Right lung (tissue), 10 donors: ENCODE measurements at places on chromosomes 2 and 18. TPM values are rescaled to one million over a fixed set of nuclear protein-coding genes. Genes with fewer than 3 reads are reported as not detected.

The LINC00305 gene
- polyA plus RNA-seq, result 0.46 TPM

The SLC4A1AP gene
- polyA plus RNA-seq, result 37.0 TPM

The TCF23 gene
- polyA plus RNA-seq, result 0.12 TPM

The CAPN13 gene
- polyA plus RNA-seq, result 1.1 TPM

The TSPYL6 gene
- 0.12 TPM for polyA plus RNA-seq

The GBX2 gene
- not detected for polyA plus RNA-seq

The ANKZF1 gene
- polyA plus RNA-seq, result 58.2 TPM

The COL4A4 gene
- polyA plus RNA-seq, result 8.9 TPM

The ALLC gene
- not detected for polyA plus RNA-seq

GRCh38 chr2:238097201-238097987 lies 2.7 kb upstream of the ESPNL start:
- no peak for DNase-seq

DNA sequence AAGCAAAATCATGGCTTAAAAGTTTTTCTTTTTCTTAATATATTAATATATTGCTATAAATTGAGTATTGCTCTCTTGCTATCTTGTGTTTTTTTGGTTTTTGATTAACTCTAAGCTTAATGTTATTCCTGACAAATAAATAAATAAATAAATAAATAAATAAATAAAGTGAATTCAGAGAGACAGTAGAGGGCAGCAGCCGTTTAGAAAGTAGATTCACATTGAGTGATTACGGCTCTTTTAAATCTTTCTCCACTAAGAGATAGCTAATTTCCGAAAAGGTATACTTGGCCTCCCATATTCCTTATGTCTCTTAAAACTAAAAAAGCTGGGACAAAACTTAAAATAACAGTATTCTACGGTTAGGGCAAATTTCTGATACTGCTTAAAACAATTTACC lies 34.3 kb downstream of the MSH2 start:
- peak; percentile 16 for DNase-seq

- no peak for DNase-seq
These were observed 78.9 kb downstream of the RAB31 start for GRCh38 chr18:9787036-9787435.

- DNase-seq, result no peak
These were observed 462.6 kb downstream of the SLC4A3 start for GRCh38 chr2:220090050-220090449.

DNA sequence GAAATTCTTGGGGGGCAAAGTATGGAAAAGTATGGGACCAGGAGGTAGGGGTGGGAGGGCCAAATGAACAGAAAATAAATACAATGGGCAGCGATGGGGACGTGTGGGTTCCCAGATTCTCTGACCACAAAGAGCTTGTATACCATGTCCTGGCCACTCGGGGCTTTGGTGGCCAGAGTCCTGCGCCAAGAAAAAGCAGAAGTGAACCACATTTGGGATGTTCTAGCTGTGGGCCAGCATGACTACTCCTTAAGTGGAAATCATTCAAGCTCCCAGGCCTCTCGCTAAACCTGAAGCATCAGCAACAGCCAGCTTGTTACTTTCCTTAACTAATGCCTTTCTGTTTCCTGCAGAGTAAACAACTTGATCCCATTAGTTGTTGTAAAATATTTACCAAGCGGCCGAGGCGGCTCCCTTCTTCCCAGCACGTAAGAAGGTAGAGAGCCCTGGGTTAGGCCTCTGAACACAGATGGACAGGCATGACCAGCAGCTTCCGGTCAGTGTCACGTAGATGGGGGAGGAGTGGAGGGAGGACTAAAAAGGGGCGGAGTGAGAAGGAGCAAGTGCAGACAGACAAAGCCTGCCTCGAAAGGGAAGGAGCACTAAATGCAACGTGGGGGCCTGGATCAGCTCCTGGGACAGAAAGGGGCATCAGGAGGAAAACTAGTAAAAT lies 88.2 kb downstream of the GALNT14 start:
- no peak for DNase-seq

- no peak for DNase-seq
These were observed 9.2 kb downstream of the IRS1 start for GRCh38 chr2:226790431-226790830.

GRCh38 chr18:44393406-44393805 lies 287.3 kb upstream of the SETBP1 start:
- DNase-seq, result no peak

- DNase-seq, result no peak
These were observed 11.5 kb downstream of the ASAP2 start for GRCh38 chr2:9217838-9218770.

DNA sequence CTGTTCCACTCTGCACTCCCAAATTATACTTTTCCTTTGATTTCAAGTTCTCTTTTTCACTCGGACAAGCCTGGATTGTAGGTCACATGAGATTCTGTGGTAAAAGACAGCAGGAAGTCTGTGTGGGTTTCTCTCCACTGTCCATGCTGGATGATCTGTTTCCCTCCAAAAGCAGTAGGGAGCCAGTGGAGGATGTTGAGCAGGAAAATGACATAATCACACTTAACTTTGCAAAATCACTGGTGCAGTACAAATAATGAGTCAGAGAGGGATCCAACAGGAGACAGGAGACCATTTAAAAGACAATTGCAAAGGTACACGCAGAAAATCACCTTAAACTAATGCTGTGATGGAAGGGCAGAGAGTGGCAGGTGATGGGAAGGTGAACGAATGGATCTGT lies 301.3 kb downstream of the ZNF407 start:
- DNase-seq, result no peak

DNA sequence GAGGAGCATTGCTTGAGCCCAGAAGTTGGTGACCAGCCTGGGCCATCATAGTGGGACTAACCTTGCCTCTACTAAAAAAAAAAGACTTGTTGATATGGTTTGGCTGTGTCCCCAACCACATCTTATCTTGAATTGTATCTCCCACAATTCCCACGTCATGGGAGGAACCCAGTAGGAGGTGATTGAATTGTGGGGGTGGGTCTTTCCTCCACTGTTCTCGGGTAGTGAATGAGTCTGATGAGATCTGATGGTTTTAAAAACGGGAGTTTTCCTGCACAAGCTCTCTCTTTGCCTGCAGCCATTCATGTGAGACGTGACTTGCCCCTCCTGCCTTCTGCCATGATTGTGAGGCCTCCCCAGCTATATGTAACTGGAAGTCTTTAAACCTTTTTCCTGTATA lies 47.0 kb downstream of the PROC start:
- DNase-seq, result no peak

DNA sequence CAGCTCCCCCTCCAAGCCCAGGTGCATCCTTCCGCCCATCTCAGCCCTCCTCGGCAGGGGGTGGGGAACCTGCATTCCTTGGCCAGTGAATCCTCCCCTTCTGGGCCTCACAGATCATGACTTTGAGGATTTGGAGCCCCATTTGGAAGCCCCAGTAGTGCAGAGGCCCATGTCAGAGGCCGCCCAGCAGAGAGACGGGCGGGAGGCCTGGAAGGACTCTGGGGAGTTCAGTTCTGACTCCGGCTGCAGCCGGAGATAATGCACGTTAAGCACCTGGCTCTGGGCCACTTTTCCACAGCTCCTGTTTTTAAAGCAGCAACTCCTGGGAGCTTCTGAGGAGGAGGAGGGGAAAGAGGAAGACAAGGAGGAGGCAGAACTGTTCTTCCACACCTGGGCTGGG lies 14.9 kb downstream of the ATOH8 start:
- no peak for DNase-seq

DNA sequence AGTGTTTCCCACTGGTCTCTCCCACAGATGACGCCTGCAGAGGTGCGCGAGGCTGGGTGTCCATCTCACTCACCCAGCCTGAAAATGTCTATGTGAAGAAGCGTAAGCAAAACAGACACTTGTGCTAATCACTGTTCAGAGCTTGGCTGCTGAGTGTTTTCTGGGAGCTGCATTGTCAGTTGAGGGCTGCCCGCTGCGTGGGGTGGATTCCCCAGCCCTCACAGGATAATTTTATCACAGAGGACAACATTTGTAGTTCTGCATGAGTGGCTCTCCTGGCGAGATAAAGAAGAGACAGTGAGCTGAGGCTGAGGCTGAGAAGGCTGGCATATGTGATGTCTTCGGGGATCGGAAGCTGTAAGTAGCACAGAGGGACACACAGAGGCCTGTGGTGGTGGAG lies 16.2 kb upstream of the CAPN13 start:
- no peak for DNase-seq

DNA sequence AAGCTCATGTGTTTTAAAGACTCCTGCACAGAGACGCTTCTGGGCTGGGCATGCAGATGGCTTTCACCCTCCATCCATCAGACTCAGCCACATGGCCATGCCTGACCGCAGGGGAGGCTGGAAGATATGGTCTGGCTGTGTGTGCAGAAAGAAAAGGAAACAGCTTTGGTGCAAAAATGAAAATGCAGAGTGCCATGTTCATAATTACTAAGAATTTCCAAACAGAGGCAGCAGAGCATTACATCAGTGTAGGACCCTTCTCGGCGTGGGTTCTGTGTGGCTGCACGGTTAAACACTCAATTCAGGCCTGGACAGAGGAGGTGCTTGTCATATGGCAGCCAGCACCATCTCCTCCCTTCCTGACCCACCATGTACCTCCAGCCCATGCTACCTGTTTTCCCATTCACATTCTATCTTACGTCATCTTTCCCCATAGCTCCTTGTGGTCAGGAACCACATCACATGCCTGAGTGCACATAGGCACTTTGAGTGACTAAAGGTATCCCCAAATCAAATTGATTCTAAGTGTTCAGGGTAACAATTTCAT lies 200.3 kb upstream of the ID2 start:
- DNase-seq, result no peak

GRCh38 chr2:238802957-238803356 lies 44.9 kb upstream of the TWIST2 start:
- DNase-seq, result no peak

DNA sequence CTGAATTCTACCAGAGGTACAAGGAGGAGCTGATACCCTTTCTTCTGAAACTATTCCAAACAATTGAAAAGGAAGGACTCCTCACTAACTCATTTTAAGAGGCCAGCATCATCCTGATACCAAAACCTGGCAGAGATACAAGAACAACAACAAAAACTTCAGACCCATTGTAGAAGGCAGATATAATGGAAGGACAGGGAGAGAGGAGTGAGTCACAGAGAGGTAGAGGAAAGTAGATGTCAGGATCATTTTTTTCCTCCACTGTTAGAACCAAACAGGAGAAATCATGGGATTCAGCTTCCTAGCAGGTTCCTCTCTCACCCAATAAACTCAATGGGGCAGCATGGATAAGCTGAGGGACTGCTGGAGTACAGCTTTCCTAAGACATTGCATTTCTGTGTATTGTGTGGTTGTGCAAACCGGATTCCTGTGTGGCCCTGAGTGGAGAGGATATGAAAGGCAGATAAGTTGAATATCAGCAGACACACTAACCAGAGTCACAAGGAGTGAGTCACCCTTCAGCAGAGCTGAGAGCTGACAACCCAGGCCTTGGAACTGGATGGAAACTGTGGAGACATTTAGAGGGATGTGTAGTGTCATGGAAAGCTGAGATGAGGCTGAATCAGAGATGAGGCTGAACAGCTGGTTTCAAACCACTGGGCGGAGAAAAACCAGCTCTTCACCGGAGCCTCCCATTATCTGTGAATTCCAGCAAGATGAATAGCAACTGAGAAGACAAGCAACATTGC lies 60.9 kb upstream of the MMADHC start:
- no peak for DNase-seq

GRCh38 chr2:194105358-194105757 lies 1551.7 kb upstream of the SLC39A10 start:
- no peak for DNase-seq
